NCI-H774 (cell line): ENCODE measurements at places on chromosomes 7 and 10.

DNA sequence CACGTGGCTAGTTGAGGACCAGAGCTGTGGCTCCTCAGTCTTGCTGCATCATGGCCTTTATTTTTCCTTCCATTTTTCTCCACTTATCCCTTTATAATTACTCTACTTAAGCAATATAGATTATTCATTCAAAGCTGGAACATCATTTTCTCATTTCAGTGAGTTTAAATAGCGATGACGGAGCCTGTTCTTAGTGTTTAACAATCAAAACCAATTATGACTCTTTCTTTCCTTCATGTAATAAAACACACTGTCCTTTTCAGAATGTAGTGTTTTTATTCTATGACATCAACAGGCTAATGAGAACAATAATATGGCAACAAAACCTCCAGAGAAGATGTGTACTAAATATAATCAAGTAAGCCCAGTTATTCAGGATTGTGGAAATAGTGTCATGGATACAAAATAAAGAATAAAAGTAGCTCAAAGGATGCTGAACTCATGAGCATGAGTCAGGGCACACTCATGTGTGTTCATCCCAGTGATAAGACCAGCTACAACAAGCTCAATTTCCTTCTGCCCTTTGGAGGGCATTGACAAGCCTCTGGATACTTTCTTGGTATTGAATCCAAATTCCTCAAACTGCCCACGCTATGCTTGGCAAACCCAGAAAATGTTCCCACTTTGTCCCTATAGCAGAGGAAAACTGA lies 188.4 kb downstream of the CYP26A1 start:
- no peak for DNase-seq

DNA sequence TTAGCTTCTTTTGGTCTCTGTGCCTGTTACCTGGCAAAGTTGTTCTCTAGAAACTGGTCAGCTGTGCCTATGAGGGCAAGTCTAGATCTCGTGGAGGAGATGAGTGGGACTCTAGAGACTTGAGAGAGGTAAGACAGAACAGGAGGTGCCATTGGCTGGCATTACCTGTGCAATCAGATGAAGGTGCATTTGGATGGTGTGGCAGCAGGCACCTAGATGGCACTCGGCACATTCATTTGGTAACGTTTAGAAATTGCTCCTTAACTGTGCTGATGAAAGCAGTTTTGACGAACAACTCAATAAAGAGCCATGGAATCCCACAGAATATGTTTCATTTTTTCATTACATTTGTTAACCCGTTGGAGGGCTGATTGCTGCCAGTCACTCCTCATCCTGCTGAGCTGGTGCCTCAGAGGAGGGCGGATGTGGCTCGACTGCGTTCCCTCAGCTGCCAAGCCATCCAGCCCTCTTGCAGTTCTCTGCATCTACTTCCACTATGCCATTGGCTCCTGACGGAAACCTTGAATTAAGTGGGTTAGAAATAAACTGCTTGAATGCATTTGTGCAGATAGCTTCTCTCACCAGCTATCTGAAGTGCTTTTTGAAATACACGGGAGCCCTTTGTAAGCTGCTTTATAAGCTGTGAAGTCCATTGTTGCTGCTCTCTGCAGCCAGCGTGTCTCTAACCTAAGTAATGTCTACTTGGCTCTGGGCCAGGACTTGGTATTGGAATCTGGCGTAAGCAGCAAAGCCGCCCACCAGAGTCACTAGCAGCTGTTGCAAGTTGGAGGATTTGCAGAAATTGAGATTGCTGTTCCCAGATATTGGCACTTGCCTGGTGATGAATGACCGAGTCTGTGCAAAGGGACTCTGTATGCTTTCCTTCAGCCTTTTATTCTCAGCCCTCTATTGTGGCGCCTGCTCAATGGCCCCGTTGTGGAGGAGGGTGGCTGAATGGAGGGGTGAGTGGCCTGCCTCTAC lies 87.4 kb downstream of the LRRC4 start:
- DNase-seq, result peak; percentile 43

DNA sequence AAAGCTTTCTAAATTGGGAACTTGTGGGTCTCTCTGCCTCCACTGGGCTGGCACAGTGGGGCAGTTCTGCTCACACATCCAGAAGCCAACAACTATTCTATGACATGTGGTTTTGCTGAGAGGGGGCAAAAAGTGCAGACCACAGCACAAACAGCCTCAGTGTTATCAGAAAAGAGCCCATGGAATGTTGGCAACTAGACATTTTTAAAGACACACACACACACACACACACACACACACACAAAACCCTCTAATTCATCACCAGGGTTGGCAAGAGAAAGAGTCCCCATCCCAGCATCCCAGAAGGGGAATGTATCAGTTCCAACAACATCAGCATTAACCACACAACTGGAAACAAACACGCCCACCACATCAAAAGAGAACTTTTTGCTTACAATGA lies 117.1 kb downstream of the FGFR2 start:
- no peak for DNase-seq

DNA sequence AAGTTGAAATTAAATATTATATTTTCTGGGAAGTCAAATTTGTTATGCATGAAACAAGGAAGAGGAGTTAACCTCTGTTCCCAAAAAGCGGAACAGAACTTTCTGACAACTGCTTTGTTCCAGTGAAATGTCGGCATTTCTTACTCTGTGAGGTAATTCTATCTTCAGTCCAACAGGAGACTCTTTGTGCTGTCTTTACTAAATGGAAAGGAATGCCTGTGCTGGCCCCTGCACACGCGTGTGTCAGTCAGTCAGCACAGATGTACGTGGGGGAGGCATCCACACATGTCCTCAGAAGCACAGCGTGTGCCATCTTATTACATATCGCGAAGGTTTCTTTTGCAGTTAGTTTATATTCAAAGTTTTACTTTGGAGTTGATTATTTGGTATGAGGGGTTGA lies 37.5 kb downstream of the NET1 start:
- no peak for DNase-seq

GRCh38 chr7:49892481-49892880 lies 119.0 kb downstream of the VWC2 start:
- no peak for DNase-seq

GRCh38 chr10:132570771-132571649 lies 33.4 kb downstream of the INPP5A start:
- DNase-seq, result no peak

DNA sequence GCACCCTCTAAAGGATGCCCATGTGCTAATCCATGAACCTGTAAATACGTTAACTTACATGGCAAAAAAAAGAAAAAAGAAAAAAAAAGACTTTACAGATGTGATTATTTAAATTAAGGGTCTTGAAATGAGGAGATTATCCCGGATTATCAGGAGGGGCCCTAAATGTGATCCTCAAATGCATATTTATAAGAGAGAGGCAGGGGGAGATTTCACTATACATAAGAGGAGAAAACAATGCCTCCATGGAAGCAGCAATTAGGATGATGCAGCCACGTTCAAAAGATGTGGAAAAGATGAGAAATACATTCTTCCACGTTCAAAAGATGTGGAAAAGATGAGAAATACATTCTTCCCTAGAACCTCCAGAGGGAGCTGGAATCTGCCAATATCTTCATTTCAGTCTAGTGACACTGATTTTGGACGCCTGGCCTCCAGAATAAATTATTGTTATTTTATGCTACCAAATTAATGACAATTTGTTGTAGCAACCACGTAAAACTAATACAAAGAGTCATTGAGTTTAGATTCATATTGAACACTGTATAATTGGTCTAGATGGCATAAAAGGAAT lies 328.4 kb upstream of the GNAI1 start:
- no peak for DNase-seq

DNA sequence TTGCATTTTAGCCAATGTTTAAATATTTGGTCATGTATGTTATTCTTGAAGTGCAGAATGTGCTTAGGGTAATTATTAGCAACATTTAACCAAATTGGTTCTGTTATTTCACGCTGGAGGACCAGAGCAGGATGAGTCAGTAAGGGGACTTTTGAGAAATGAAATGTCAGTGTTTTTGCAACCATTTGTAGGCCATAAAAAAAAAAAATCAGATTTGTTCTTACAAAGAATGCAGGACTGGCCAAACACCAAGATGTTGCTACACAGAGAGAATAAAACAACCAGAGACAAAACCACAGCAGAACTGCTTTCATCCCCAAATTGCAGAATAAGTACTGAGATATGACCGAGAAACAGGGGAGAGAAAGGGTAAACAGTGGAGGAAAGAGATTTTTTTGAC lies 62.1 kb downstream of the TPST1 start:
- DNase-seq, result no peak

GRCh38 chr7:16891338-16891737 lies 9.6 kb upstream of the AGR3 start:
- DNase-seq, result no peak

DNA sequence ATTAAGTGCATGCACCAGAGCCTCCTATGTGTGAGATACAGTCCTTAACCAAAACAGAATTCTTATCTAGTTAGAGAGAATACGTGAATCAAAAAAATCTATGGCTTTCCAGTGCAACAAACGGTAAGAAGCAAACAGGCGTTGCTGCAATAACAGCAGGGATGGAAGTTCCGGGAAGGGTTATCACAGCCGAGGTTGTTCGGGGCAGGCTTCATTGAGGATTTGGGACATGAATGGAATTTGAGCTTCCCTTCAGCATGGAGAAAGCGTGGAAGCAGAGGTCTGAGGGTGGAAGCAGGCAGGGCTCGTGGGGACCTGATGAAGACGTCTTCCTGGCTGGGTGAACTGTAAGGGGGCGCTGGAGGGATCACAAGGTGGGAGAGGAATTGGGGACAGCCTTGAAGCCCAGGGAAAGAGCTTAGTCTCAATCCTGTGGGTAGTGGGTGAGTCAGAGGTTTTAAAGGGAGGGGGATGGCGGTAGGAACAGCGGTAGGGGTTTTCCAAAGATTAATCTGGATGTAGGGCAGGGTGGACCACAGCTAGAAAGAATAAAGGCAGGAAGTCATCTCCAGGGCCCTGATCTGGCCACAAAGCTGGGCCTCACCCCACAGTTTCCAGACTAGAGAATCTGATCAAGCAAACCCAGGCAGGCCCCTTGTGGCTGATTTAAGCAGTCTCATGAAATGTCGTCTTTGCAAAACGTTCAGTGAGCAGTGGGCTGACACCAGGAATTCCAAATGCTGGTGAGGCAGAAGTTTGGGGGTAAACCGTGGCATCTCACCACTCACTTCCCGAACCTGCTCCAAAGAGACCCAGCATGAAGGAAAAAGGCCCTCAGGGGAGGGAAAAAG lies 65.1 kb downstream of the CALML3 start:
- no peak for DNase-seq

DNA sequence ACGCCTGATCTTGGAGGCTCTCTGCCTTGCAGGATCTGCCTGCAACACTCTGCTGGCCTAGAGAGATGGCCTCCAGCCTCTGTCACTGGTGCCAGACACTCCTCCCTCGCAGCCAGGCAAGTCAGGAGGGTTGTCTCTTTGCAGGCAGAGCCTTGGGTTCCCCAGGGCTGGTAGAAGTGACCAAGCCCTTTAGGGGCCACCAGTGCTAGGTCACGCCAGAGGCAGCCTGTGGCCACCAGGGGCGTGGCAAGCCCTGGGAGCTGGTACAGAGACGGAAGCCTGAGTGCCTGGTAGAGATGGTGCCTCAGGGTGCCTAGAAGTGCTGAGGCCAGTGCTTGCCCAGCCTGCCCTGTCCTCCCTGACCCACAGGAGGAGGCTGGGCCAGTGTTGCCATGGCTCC lies 9.1 kb downstream of the ADCYAP1R1 start:
- DNase-seq, result no peak

GRCh38 chr10:83276971-83277370 lies 862.3 kb upstream of the GHITM start:
- DNase-seq, result no peak

GRCh38 chr10:111698711-111699110 lies 484.9 kb downstream of the GPAM start:
- no peak for DNase-seq

- DNase-seq, result no peak
These were observed 49.3 kb downstream of the DENND11 start for GRCh38 chr7:141652691-141653090.

- no peak for DNase-seq
These were observed 15.1 kb upstream of the NUDCD3 start for GRCh38 chr7:44505595-44505994.
